ENCODE measurements at places on chromosomes 16 and 17. TPM values are rescaled to one million over a fixed set of nuclear protein-coding genes. Genes with fewer than 3 reads are reported as not detected.
A peak's percentile ranks its signal among the peaks of the same experiment; 100 is the strongest.

The FADS6 gene
- 1.1 TPM for total RNA-seq

GRCh38 chr17:46788796-46789195 is 29.7 kb downstream of the WNT3 start:
- no peak for DNase-seq

DNA sequence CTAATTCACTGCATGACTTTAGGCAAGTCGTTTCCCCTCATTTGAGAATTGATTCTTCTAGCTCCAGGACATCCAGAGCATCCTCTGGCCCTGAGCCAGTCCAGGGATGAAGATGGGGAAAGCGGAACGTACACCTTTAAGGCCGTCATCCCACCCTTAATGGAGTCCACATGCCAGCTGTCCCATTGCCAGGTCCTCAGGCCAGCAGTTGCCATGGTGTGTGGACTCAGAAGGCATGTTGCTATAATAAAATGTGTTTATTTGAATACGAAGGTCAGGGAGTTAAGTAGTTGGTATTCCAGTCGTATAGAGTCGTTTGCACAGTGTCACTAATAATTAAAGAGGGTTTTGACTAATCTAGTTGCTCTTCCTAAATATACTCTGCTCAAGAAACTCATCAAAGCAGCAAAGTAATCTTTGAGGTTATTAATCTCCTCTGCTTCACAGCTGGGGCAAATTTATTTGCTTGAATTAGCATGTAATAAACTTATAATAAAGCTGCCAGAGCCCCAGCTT is 30.4 kb downstream of the CCDC182 start:
- DNase-seq, result no peak

GRCh38 chr17:18261146-18261515 is 669 bp downstream of the MIEF2 start:
- DNase-seq, result peak; percentile 64

- DNase-seq, result no peak
These were observed 7.2 kb downstream of the WFIKKN2 start for GRCh38 chr17:50842506-50843149.

DNA sequence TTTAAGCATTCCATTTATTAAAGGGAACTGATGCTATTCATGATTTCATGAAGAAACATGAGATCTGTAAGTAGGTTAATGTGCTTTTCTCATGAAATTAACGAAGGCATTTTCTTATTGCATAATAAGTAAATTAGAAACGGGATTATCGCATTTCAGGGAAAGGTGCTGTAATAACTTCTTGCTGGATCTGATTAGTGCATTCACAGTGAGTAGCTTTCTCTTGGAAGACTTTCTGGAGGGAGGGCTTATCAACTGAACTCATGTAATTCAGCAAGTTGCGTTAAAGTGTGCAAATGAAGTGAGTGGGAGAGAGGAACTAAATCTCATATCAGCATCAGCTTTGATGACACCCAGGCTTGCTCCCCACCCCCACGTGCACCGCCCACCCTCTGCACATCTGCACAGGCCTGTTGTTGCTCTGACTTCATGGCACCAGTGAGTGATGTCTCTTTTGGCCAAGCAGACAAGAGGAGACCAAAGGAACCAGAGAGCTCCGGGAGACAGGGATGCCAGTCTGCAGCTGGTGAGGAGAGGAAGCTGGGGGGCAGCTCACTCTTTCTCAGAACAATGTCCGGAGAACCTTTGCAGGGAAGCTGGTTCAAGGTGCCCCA is 26.3 kb upstream of the GAS7 start:
- no peak for DNase-seq

All from mucosa of descending colon (tissue), 3 donors.